Endodermal cell (in vitro differentiated cells): ENCODE measurements at places on chromosomes 2 and 18.

DNA sequence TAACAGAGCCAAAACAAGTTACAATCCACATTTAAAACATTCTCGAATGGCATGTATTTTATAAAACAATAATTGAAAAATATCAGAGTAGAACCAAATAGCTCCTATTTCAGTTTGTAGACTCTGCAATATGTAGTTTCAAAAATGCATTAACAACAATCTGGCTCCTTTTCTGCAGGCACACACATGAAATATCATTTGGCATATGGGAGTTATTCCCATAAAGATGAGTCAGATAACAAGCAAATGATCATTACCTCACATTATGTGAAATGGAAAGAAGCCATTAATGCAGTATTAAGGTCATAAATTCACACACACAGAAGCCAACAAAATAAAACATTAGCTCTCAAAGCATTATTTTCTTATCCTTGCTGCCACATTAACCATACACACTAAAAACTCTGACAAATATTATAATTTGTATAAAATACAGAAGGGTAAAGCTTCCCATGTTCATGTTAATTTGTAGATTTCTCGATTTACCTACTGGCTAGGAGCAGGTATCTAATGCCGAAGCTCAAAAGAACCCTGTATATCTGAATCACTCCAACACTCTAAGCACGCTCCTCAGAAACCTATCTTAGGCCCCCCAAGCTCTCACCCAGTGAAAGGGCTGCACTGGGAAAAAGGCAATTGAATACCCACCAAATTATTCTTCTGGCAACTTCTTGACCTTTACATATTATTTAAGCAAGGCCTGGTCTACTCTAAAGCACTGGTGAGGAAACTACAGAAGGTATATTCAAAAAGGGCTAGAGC, 13.8 kb downstream of the NBAS start:
- DNase-seq: no peak

GRCh38 chr2:159010963-159011362, 42.5 kb downstream of the TANC1 start:
- no peak for DNase-seq

- DNase-seq: no peak
These were observed 12.0 kb upstream of the HAAO start for GRCh38 chr2:42804338-42804737.

GRCh38 chr2:9757501-9758264, 85.6 kb upstream of the TAF1B start:
- DNase-seq: peak; percentile 86

DNA sequence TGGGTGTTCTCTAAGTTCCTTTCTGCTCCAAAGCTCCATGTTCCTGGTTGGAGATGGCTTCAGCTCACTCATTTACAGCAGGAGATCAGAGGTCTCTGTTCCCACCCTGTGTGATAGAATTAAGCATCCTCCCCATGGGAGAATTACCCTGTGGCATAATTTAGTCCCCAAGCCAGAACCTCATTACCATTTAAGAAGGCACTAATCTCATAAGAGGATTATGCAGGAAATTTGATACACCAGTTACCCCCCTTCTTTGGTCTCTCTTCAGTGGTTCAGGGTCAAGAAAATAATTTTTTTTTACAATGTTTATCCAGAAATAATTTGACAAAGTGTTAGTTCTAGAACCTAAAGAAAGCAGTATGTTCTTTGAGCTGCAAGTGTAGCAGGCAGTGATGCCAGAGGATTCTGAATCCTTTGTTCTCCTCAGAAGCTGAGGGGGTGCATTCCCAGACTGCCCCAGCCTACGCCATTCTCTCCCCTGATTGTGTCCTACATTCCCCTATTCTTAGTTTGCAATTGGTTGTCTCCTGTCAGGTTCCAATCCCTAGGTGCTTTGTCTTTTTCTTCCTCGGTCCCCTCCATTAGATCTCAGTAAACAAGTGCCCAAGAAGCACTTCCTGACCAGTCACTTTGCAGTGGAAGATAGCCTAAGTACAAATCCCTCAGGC, 163.6 kb downstream of the PRKCE start:
- no peak for DNase-seq

- no peak for DNase-seq
These were observed 969.1 kb upstream of the CDH2 start for GRCh38 chr18:29146068-29146467.

GRCh38 chr2:148660999-148661398, 16.4 kb downstream of the EPC2 start:
- no peak for DNase-seq

DNA sequence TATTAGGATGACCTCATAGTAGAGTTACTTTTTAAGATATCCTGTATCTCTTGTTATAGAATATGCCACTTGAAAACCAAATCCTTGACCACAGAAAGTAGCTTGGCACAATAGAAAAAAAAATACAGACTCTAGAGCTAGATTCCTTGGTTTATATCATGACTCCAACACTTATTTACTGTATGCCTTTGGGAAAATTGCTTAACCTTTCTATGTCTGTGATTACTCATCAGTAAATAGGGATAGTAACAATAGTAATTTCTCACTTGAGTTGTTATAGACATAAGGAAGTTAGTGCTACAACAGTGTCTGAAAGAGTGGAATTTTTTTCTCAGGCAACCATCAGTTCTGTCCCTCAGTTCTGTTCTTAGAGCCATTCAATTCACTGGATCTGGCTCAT, 193.8 kb downstream of the GULP1 start:
- no peak for DNase-seq

DNA sequence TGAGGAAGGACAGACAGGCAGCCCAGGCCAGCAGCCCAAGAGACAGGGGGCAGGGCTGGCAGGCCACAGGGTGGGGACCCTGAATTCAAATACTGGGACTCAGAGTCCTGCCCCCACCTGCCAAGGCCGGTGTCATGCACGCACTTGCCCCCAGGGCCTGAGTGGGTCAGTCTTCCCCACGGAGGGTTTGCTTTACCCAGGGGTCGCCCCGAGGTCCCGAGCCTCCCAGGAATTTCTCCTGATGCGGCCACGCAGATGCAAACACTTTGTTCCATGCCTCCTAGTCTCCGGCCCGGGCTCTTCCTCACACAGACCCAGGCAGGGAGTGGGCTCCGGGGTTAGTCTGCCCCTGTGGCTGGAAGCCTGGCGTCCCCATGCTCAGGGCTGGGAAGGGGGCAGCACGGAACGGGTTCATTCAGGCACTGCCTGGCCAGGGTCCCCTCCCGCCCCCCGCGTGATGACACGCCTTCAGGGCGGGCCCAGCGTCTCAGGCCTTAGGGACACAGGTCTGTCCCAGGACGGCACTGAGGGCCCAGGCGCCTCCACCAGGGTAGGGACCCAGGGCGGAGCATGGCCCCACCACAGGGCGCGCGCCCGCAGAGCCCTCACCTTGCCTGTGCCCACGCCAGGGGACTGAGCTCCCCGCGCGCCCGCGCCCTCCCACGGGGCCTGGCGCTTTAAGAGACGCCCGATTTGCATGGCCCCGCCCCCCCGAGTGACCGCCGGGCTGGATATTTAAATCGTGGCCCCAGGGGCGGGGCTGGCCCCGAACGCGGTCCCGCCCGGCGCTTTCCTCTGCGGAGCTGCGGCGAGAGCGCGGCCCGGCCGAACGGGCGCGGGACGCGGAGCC, at the start of gene SNED1:
SNED1 (plus strand) TSS at position 763 of the 850 bp plus-strand sequence. CDS start 220 bp downstream, outside the sequence.
- DNase-seq: peak; percentile 95

DNA sequence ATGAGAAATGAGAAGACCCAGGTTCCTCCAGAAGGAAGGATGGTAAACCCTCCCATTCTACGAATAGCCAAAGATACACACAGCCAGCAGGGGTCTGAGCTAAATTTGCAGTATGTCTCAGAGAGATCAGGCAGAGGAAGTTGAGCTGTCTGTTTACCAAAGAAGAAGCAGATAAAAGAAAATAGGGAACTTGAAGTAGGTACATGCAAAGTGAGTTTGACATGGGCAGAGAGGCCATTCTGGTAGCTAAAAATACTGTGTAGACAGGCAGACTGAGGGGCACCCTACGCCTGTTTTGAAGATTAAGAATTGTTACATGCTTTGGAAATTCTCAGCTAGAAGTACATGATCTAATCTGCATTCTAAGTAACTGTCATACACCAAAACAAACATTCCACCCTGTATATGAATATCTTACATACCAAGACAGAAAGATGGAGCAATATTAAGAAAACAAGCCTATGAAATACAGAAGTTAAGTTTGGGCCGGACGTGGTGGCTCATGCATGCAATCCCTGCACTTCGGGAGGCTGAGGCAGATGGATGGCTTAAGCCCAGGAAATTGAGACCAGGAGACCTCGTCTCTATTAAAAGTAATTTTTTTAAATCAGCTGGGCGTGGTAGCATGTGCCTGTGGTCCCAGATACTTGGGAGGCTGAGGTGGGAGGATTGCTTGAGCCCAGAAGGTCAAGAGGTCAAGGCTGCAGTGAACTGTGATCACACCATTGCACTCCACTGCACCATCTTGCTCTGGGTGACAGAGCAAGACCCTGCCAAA, 157.9 kb downstream of the ANKRD44 start:
- DNase-seq: peak; percentile 54

DNA sequence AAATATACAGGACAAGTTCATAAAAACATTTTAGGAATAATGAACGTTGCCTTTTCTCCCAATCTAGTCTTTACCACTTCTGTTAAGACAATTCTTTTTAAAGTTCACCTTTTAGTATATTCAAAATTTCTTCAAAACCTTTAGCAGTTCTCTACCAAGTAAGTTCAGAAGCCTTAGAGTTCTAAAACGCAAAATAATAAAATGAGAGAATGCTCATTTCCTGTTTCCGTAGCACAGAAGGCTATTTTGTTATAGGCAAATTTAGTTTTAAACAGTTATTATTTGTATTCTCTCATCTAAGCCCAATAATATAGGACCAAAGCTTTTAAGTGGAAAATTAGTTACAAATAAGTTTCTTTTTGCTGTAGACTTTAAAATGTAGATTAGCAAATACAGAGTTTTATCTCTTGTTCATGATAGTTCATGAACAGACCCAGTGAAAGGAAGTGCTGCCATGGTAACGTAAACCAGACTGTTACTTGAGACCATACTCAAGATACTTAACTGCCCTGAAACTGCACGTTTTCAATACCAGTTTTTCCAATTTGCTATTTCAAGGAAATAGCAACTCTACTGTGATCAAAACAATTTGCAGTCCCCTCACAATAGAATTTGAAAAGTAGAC, 173.1 kb upstream of the STON1 start:
- DNase-seq: no peak

GRCh38 chr2:16578081-16578480, 87.6 kb downstream of the CYRIA start:
- no peak for DNase-seq

DNA sequence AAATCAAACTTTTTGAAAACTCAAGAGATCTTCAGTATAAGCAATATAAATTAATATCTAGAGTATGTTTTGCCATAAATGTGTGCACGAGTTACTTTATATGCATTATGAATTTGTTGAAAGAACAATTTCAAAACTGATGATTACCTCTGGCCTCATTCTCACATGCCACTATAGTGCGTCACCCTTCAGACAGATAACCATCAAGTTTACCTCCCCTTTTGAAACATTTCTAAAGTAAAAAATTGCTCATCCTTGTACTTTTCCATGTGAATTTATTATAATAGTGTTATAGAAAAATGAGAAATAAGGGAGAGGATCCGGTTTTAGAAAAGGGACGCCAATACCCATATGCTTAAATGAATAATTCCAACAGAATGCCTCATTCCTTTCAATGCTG, 38.3 kb downstream of the ZEB2 start:
- no peak for DNase-seq

- DNase-seq: peak; percentile 69
These were observed 30.4 kb upstream of the GMCL1 start for GRCh38 chr2:69798909-69799526.

DNA sequence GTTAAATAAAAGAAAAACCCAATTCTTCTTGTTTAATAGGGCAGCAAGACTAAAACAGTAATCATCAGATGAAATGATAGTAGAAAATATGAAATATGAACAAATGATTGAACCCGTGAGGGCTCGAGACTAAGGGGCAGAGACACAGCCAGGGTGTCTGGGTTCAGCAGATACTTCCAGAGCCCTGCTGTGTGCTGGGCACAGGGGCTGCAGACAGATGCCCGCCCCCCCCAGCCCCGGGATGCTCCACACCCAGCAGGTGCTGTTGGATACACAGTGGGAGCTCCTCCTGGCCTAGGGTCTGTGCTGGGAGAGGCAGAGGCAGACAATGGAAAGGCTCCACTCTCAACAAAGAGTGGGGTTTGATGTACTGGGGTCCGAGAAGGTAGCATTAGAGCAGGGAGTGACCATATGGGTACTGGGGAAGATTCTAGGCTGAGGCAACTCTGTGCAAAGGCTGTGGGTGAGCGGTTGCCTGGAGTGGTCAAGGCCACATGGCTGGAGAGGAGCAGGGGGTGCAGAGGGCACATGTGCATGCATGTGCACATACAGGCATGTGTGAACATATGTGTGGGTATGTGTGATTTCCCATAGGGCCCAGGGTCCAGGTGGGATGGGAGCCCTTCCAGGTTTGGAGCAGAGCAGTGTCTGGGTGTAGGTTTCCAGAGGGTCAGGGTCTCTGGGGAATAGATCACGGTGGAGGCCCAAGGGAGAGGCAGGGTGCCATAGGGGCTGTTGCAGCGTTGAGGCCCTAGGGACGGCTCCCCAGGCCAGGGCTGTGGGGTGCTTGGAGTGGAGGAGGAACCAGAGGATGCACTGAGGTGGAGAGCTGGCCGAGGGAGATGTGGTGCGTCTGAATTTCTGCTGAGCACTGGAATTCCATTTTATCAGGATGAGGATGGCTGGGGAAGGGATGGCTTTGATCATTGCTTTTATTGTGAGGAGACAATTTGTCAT, 36.7 kb downstream of the LDLRAD4 start:
- peak; percentile 22 for DNase-seq

GRCh38 chr2:130976591-130977237, 116.5 kb downstream of the FAM168B start:
- DNase-seq: no peak

DNA sequence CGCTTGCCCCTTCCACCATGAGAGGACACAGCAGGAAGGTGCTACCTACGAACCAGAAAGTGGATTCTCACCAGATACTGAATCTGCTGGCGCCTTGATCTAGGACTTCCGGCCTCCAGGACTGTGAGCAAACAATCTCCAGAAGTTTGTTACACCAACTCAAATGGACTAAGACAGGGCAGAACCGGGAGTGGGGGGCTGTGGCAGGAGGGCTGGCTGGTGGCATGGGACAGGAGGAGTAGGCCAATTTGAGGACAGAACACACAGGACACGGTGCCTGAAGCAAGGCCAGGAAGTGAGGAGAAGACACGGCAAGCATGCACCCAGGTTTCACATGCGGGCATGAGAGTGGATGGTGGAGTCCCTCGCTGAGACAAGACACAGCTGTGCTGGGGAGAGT, 40.1 kb downstream of the CRACDL start:
- DNase-seq: no peak
